Stimulated activated CD4-positive, alpha-beta T cell treated with anti-CD3 and anti-CD28 coated beads, Interleukin-1b, Interleukin-23, amount 100 ng/mL, for 1 hour (primary cell): ENCODE measurements at places on chromosomes 3 and 15.

- no peak for DNase-seq
Observed at GRCh38 chr15:44381236-44381635, 46.2 kb upstream of the CTDSPL2 start.

GRCh38 chr3:11568503-11569155 lies 75.1 kb downstream of the VGLL4 start:
- DNase-seq, result no peak

DNA sequence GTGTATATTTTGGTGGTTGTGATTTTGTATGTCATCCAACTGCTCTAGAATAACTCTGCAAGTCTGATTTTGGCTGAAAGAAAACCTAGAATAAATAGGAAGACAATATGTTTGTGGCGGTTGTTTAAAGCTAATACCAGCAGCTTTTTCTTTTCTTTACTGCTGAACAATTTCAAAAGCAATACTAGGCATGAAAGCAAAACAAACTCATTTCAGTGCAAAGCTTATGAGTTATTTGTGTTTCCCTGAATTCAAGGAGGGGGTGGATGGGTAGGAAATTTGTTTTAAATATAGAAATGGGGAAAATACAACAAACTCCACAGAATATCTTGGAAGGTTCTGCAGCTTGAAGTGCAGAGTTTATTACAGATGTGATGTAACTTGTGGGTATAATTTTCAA lies 1041.9 kb upstream of the NR2F2 start:
- no peak for DNase-seq

DNA sequence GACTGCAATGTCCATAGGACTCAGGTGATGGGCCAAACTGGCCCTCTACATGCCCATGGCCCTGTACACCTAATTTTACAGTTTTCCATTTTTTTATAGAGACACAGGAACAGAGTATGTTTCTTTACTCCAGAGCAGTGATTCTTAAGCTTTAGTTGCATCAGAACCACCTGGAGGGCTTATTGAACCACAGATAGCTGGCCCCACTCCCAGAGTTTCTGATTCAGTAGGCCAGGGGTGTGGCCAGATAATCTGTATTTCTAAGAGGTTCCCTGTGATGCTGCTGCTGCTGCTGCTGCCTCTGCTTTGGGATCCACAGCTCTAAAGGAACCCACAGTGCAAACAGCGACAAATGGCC lies 5.1 kb downstream of the RBP1 start:
- no peak for DNase-seq

- DNase-seq, result no peak
Observed at GRCh38 chr3:52019352-52020080, 23.8 kb upstream of the RPL29 start.

GRCh38 chr3:188404701-188405100 lies 250.7 kb downstream of the LPP start:
- no peak for DNase-seq

GRCh38 chr3:56904552-56905215 lies 102.9 kb upstream of the ARHGEF3 start:
- no peak for DNase-seq
